ENCODE measurements at places on chromosomes 12 and 14.

GRCh38 chr12:54006559-54007220, 2.1 kb upstream of the HOXC8 start:
- no peak for DNase-seq

DNA sequence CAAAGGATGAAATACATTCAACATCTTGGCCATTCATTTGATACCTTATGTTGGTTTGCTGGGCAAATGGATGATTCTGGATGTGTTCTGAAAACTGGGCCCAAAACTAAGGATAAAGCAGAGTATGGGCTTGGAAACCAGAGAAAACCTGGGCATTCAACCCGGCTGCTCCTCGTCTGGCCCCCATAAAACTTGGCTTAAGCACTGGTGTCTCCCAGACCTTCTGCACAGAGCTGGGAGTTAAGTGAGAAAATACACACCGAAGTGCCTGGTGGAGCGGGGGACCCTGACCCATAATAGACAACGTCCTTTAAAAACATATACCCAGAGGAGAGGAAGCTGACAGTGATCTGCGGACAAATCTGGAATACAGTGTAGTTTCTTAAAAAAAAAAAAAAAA, 112.5 kb downstream of the FOXN3 start:
- DNase-seq = no peak

DNA sequence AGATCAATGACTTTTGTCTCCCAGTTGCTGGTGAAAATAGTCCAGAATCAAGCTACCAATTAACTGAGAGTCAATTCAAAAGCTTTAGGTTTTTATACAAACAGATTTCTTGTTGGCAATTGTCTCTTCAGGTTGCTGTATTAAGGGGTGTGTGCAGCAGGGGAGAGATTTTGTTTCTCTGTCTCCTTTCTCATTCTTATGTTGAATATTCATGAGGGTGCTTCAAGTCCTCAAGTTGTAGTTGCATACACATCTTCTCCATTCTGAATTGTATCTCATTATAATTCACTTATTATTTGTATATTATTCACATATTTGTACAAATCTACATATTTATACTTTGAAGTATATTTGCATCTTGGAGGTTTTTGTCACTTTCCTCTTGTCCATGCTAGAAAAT, 126.7 kb upstream of the PTPRQ start:
- no peak for DNase-seq

GRCh38 chr12:57611108-57611826, at the start of gene ARHGEF25:
ARHGEF25 (plus strand) TSS chr12:57611435; CDS start chr12:57611895, 460 bp downstream.
- peak; percentile 43 for DNase-seq

GRCh38 chr12:77189458-77189857, 124.1 kb upstream of the E2F7 start:
- no peak for DNase-seq

DNA sequence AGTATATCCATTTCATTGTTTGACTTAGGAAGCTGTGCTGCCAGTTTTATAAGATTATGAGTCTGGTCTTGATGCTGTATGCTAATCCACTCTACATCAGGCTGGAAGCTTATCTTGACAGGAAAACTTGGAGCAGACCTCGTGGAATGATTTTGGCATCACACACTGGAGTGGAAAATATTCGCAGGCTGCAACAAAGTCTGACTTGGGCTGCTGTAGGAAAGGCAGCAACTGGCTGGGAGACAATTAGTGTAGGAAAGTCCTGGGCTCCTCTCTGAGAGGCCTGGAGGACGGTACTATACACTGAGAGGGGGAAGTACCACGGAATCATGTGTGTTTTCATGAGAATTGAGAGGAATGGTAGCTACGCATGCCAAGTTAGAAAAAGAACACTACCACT, 383.7 kb downstream of the ETNK1 start:
- DNase-seq = no peak

GRCh38 chr12:103382736-103383346, 112.9 kb downstream of the C12orf42 start:
- DNase-seq = no peak

DNA sequence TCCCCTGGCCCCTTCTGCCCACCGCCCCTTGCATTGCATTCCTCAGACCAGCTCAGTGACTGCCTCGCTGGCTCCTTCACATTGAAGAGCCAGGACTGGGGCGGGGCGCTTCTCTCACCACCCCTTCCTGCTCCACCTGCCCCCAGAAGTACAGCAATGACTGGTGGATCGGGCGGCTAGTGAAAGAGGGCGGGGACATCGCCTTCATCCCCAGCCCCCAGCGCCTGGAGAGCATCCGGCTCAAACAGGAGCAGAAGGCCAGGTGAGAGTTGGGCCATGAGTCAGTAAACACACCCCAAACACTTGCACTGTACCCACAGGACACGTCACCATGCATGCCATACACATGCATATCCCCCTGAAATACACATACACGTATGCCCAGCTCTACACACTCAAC, 5.8 kb downstream of the CACNB3 start:
- no peak for DNase-seq

DNA sequence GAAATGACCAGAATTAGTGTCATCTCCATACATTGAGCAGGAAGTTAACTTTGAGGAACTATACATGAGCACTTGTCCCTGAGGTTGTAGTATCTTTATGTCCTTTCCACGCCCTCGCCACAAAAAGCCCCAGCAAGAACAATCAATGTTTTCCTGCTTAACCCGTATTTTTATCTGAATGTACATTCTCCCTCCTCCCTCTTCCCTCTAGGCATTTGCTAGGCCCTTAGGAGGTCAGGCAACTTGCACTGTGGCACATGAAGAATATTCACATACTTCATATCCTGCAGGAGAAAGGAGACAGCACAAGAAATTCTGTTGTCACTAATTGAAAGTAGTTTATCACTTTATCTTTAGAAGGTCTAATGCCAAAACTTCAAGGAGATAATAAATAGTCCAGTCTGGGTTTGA, 18.1 kb upstream of the DUSP6 start:
- DNase-seq = no peak

DNA sequence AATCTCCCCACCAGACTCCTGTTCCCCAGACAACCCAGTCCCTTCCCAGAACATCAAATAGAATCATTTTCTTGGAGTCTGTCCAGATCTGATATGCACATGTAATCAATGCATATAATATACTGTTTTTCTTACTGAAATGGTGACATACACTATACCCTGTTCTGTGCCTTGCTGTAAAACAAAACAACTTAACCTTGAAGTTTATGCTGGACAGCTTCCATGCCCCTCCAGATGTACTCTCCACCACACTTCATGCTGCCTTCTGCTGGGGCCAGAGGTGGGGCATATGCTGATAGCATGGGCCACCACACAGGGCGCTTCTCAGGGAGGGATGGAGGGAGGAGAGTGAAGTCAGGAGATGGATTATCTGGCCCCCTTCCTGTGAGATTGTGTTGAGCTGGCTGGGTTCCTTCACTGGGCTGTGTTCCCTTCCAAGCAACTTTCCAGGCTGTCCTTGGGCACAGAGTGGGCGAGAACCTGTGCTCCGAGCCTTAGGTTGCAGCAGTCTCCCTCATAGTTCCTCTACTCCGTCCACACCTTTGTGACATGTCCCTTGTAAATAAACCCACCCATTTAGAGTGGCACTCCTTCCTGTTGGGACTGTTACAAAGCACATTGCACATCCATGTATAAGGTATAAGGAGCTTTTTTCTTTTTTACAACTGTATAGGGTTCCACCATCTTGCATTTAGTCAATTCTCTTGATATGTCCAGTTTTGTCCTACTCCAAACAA, 77.6 kb upstream of the RIC8B start:
- DNase-seq = no peak

DNA sequence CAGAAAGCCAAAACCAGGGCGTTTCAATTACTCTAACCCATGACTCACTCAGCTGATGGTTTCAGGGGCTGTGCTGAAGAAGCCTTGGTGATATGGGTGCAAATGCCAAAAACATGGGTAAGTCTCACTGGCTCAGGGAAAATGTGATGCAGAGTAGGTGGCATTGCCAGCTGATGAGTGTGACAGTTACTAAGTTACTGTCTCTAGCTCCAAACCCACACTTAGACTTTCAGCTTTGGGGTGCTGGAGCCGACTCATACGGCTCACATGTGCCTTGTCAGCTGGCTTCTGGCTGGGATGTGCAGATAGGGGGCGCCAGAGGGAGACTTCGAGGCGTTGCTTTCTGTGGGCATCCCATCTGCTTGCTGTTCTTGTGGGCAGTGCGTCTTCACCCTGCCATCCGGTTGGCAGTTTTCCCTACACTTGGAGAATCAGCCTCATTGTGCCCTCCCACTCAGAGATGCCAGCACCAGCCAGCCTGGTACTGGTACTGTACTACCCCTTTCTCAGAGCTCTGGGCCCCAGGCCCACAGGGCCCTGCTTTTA, 11.1 kb upstream of the KRT7 start:
- DNase-seq = peak; percentile 54
